Fibroblast of mammary gland (primary cell): ENCODE measurements at places on chromosomes 4 and X.

- no peak for DNase-seq
Measured at GRCh38 chrX:37787423-37787869, 7.6 kb downstream of the CYBB start.

GRCh38 chr4:36392916-36393315 is 111.5 kb downstream of the DTHD1 start:
- no peak for DNase-seq

GRCh38 chrX:118261151-118261550 is 84.8 kb upstream of the WDR44 start:
- DNase-seq: no peak

- DNase-seq: no peak
Measured at GRCh38 chr4:54743562-54743961, 85.8 kb downstream of the KIT start.

- DNase-seq: no peak
Measured at GRCh38 chr4:76535603-76536372, 100.8 kb downstream of the SHROOM3 start.

DNA sequence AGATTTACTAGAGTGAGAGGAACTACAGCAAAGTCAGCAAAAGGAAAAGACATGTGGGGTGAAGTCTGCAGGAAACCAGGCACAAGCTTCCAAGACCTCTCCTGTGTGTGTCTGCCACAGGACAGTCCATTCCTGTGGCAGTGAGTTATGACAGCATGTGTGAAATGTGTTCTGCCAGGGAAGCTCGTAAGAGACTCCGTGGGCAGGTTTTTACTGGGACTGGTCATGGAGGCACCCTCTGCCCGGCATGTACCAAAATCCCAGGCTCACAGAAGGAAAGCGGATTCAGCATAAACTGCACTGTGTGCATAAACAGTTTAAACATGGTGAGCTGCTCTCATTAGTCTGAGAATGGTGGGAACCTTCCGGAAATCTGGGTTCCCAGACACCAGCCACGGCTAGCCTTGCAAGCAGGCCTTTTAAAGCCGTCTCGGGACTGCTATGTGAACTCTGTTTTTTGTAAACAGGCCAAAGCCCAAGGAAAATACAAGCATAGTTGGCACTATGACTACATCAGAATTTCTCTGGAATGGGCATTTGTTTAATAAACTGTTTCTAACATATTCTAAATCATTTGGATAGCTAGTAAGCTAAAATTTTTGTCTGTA is 288.5 kb downstream of the TENM3 start:
- DNase-seq: no peak

DNA sequence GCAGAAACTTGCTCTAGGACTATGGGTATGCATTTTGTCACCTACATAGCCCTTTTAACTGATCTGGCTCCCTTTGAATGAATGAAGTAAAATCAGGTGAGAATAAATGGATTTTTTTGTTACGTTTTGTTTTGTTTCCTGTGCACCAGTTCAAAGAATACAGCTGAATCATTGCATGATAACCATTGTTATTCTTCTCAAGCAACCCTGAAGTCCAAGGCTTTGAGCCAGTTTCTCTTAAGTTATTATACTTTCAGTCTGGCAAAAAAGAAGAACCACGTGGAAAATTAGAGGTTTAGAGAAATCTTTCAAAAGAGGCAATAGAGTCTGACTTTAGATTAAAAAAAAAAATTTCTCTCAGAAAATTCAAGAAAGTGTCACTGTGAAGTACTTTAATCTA is 398.6 kb upstream of the TECRL start:
- DNase-seq: no peak

- DNase-seq: peak; percentile 61
Measured at GRCh38 chr4:140330311-140330900, 43.0 kb upstream of the SCOC start.

DNA sequence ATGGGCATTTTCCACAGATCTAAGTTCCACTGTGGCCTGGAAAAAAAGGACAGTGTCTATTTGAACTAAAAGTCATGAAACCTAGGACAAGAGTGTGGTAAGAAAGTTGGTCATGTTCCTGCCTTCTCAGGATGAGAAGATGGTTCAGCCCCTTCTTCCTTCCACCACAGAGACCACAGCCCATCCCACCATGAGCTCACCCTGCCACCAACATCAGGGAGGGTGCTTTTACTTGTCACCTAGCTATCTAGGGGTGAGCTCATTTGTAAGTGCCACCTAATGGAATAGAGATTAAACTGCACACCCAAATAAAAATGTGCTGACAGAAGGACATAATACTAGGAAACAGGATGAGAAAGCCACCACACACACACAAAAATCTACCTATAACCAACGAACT is 235.9 kb downstream of the SPIN4 start:
- no peak for DNase-seq

DNA sequence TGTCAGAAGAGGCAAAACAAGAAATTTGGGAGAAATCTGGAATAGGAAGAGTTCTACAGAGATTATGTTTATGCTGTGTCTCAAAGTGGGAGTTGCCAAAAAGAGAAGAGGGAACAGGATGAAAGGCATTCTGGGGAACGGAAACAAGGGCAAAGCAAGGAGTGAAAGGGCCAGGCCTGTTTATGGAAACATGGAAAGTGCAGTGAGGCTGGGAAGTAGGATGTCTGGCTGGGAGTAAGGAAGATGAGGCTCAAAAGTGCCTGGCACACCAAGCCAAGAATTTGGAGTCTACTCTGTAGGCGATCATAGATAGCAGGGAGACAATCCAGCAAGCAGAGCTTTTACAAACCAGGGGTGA is 1.8 kb upstream of the CUL4B start:
- DNase-seq: no peak

- no peak for DNase-seq
Measured at GRCh38 chrX:144379156-144379555, 495.3 kb downstream of the UBE2NL start.

DNA sequence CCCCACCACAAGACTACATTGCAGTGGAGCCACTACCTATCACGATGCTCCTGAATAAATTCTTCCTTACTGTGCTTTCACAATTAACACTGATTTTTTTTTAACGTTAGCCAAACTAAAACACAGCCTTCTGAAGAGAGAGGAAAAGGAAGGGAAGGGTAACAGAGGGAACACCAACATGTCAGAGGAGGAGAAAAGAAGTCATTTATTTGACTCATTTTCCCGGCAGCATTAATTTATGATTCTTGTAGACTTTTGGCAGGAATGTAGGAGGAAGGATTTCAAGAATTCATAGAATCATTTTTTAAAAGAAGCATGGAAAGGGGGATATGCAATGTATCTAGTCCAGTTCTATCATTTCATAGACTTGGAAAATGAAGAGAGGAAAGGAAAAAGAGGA is 74.3 kb upstream of the IQCM start:
- DNase-seq: no peak

- DNase-seq: no peak
Measured at GRCh38 chrX:73270753-73271152, 56.1 kb upstream of the NAP1L2 start.

DNA sequence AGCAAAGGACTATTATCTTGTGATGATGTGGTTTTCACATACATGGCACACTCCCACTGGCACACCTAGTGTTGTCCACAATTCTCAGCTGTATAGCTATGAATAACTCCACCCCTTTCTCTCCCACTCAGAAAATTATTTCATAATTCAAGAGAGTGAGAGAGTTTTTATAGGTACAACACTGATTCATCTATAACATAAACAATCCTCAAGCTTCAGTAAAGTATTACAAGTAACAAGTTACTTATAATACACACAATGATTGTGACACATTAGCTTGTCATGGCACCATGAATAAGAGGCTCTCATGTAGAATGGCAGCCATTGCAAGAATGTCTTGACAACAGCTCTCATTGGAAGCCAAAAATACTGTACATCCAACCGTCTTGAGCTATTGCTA is 43.9 kb downstream of the RAB40A start:
- peak; percentile 33 for DNase-seq

GRCh38 chr4:30837131-30837539 is 117.0 kb downstream of the PCDH7 start:
- DNase-seq: no peak

- peak; percentile 58 for DNase-seq
Measured at GRCh38 chrX:122626871-122627270, 557.2 kb upstream of the GRIA3 start.

DNA sequence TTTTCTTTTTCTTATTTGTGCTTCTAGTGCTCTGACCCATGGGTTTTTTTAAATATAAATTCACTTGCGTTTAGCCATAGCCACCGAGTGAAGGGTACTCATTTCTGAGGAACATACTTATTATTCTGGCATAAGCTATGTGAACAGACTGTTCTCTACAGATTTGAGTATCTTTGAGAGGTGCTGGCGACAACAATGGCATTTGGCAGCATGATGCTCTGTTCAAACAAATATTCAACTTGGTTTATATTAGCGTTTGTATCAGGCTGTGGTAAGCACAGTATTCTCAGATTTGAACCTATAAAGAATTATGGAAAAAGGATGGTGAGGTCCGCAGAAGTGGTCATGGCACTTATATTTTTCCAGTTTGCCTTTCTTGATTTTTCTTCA is 108.7 kb upstream of the LIMCH1 start:
- DNase-seq: no peak

GRCh38 chr4:93743022-93743421 is 85.5 kb upstream of the ATOH1 start:
- DNase-seq: no peak

DNA sequence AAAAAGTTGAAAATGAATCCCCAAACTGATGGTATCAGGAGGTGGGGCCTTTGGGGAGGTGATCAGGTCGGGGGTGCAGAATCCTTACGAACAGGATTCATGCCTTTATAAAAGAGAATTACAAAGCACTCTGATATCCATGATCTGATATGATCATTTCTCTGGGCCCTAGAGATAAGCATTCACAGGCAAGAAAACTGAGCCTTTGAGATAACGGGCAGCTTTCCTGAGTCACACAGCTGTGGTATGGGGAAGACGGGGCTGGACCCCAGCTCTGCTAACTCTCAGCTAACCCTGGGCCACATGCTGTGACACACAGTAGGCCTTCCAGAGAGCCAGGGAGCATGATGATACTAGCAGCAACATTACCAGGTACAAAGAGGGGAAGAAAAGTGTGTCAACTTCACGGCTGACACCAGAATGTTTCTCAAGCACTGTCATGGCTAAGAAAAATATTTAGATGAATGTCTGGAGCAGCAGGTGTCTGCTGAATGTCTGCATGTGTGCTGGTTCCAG is 85.1 kb downstream of the SLC2A9 start:
- no peak for DNase-seq

DNA sequence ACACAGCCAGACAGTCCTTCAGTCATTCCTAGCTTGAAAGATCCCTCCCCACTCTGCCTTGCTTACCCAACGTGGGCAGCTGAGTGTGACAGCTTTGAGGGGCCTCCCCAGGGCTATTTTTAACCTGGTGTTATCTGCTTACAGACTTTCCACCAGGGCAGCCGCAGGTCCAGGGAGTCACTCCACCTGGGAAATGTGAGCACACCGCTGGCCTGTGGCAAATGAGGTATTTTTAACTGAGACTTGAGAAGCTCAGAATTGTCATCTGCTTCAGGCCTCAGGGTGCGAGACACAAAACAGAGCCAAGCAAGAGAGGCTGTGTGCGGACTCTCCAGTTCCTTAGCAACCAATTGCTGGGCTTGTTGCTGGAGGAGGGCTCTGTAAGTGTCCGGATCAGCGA is 13.0 kb downstream of the CORIN start:
- DNase-seq: no peak

DNA sequence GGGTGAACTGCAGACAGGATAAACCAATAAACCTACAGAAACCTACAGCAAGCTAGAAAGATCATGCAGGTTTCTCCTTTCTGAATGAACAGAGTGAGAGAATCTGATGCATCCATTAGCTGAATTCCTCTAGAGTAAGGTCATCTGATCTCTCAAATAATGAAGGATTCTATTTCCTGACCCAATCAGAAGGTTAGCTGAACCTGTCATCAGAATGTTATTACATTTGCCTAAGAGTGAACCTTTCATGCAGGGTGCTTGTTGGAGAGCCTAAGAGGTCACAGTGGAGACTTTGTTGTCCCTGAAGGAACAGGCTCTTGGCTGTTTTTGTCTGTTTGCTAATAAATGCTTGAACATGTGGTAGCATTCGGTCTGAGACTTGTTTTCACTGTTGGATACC is 24.0 kb downstream of the MEPE start:
- no peak for DNase-seq

DNA sequence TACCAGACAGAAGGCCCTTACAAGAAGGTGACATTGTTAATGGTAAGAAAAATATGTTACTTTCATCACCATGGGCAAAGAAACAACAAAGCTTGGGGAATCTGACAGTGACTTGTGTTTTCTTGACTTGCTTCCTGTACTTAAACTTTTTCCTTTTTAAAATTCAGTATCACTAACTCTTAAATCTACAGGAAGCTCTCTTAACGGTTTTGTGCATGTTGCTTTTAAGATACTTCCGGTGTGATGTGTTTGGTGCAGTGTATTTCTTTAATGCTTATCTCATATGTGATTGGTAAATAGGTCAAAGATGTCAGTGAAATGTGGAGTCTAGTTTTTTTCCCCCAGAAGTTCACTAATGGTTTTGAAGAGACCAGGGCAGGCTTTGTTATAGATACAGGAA is 45.2 kb downstream of the ADH5 start:
- DNase-seq: no peak

GRCh38 chr4:37095925-37096324 is 148.6 kb upstream of the NWD2 start:
- no peak for DNase-seq

DNA sequence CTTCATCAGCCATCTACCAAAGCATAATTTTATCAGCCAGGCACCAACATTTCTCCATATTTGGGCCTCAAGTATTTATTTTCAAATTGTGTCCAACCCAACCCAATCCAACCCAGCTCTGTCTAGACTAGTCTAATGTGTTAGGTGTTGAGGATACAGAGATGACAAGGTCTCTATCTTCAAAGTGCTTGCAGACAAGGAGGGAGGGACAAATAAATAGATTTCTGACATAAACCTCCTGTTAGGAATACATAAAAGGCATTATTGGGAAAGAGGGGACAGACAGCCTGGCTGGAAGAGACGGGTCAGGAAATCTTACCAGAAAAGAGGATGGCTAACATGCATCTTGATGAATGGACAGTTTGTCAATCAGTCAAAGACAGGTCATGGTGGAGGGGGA is 115.4 kb upstream of the RPS6KA3 start:
- no peak for DNase-seq

GRCh38 chrX:104112326-104112951 is at the start of gene ZCCHC18:
Gene ZCCHC18 (plus strand): TSS chrX:104112523. CDS start chrX:104114112, 1,589 bp downstream.
- DNase-seq: peak; percentile 20

DNA sequence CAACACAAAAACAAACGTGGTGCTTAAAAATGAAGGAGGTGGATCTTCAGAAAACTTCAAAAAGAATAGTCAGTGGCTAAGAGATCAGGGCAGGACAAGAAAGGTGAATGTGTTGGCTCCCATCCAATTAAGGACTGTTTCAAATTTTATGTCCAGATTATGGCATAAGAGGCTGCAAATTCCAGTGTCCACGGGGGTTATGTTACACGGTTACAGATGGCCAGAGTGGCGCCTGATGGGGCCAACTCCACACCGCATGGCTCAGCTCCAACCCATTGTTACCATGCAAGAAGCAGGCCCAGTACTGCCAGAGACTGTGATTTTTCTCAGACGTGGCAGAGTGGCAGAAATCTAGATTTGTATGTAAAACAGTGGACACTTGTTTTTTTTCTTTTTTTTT is 168.4 kb upstream of the TENM3 start:
- no peak for DNase-seq

GRCh38 chrX:8374041-8374825 is 90.4 kb upstream of the VCX3B start:
- DNase-seq: peak; percentile 7

- DNase-seq: no peak
Measured at GRCh38 chrX:119229253-119229615, 6.9 kb upstream of the PGRMC1 start.
